ENCODE measurements at places on chromosomes 5 and 9.

- no peak for DNase-seq
These were observed 41.4 kb upstream of the BOD1 start for GRCh38 chr5:173657741-173658356.

GRCh38 chr5:14716755-14717752 lies 52.5 kb downstream of the OTULIN start:
- DNase-seq, result no peak

DNA sequence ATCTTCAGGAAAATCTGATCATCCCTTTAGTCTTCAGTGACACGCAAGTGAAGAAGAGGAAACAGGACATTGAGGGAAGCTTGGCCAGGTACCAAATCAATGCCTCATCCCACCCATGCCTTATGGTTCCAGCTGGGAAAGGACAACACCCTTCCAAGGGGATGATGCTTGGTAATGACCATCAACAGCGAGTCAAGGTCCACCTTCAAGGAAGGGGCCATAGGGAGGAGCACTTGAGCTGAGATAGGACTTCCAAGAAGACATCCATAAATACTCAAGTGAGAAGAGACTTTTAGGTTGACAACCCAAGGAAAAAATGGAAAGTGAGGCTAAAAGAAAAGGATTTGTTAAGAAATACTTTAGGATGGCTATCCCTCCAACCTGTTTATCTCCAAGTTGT lies 27.1 kb upstream of the GAS1 start:
- DNase-seq, result no peak

DNA sequence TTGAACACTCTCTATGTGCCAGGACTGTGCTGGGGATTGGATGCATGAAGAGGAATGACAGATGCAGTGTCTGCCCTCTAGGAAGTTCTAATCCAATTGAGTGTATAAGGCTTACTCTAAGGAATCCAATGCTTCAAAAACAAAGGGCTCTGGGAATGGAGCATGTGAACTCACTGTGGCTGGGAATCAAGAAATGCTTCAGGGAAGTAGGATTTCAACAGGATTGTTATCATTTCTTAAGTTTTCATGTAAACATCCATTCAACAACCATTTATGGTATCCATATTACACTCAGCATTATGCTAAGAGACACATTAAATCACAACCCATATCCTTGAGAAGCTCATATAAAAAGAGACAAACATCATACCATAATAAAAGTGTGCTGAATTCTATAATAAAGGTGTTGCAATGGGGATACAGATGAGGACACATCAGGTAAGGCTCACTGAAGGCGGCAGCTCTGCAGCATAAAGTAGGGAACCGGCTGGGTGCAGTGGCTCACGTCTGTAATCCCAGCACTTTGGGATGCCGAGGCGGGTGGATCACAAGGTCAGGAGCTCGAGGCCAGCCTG lies 11.3 kb downstream of the SIL1 start:
- DNase-seq, result no peak

- no peak for DNase-seq
These were observed 65.3 kb downstream of the SNX30 start for GRCh38 chr9:112815868-112816267.

- DNase-seq, result no peak
These were observed 126.2 kb upstream of the CHD1 start for GRCh38 chr5:99054972-99055371.

DNA sequence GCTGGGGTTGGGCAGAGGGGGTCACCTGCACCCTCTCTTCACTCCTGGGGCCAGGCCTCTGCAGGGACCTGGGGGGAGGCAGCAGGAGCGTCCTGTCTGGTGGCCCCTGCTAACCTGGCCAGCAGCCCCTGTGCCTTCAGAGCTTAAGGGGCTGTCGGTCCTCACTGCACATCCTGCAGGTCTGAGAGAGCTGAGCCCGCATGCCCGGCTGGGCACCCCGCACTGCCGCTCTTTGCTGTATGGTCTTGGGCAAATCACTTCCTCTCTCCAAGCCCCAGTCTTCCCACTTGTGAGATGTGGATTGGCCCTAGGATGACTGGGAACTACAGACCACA lies 7.9 kb downstream of the FLT4 start:
- no peak for DNase-seq

- no peak for DNase-seq
These were observed 13.3 kb downstream of the PHAX start for GRCh38 chr5:126613941-126614592.
